ENCODE measurements at places on chromosomes 1 and 21. TPM values are rescaled to one million over a fixed set of nuclear protein-coding genes. Genes with fewer than 3 reads are reported as not detected.

GRCh38 chr1:55876276-55877060 lies 661.3 kb upstream of the USP24 start:
- DNase-seq = no peak

Gene LYST
- 7.8 TPM for total RNA-seq

Gene CALML6
- 0.20 TPM for total RNA-seq

Gene PFKL
- total RNA-seq = 175 TPM

DNA sequence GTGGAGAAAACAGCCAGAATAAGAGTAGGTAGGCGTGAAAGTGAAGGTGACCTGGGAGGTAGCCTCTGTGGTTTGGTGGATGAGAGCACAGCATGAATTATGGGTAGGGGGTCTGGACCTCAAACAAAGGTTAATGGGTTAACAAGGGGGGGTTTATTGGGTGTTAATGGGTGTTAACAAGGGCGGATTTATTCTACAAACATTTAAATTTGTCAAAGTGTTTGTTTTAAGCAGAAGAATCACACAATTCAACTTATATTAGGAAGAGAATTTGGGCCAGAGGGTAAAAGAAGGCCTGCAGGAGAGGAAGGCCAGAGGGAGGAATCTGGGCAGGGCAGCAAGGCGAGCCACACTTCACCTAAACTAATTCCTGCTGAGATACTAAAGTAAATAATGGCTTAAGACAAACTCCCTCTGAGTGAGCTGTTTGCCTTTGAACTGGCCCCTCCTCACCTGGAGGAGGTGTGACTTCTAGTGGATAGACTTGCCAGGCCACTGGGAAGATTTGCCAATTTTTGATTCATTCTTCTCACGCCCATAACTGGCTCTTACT lies 191.7 kb downstream of the GIPC2 start:
- DNase-seq = peak; percentile 79

DNA sequence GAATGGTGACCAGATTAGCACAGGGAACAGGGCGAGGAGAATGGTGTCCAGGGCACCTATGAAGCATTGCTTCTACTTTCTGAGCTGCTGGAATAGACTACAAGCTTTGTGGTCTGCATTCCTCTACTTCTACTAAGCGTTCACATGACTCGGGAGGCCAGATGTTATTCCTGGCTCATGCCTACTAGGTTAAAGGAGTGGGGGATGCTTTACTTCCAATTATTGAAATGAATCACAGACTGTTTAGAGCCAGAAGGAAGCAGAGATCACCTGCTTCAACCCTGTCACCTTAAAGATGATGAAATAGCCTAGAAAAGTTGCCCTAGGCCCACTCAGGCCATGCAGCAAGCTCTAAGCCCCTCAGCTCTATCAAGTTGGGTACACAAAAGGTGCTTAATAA lies 633.5 kb downstream of the KIF26B start:
- peak; percentile 86 for DNase-seq

- DNase-seq = no peak
Measured at GRCh38 chr1:226806988-226807387, 63.4 kb upstream of the PSEN2 start.

Gene CRYZ
- 55.8 TPM for total RNA-seq

Gene TMPRSS15
- total RNA-seq = 0.20 TPM

Gene XCL2
- total RNA-seq = not detected

Gene GPR37L1
- not detected for total RNA-seq

Gene ASTN1
- total RNA-seq = not detected

GRCh38 chr1:73907051-73907450 lies 290.9 kb downstream of the LRRIQ3 start:
- DNase-seq = no peak

Gene HES3
- not detected for total RNA-seq

DNA sequence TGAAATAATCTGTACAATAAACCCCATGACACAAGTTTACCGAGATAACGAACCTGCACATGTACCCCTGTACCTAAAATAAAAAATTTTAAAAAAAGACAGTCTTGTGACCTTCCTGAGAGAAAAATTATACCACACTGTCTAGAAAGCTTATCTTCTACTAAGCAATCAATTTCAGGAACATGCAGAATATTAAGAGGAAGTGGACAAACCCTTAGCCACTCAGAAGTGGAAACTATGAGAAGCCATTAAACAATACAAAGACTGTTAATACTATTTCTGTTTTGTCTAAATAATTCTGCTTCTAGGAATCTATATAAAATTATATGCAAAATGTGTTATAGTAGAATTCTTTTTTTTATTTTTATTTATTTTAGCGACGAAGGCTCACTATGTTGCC lies 93.9 kb downstream of the ADAMTS1 start:
- no peak for DNase-seq

- DNase-seq = no peak
Measured at GRCh38 chr1:59499943-59500569, 203.2 kb downstream of the FGGY start.

DNA sequence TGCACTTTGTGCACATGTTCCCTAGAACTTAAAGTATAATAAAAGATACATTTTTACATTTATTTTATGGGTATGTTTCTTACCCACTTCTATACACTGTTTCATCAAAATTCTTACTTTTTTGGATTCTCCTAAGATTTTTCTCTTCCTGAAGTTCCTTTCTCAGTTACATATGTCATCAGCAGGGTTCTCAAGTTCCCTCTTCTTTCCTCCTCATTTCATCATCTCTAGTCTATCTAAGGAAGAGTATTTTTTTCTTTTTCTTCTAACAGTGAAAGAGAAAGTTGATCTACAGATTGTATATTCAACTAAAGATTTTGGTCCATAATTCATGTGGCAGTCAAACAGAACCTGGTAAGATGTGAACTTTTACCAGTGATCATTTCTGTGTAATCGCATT lies 41.2 kb upstream of the CYYR1 start:
- DNase-seq = no peak

GRCh38 chr1:212470059-212470458 lies 37.3 kb downstream of the NENF start:
- DNase-seq = peak; percentile 99

DNA sequence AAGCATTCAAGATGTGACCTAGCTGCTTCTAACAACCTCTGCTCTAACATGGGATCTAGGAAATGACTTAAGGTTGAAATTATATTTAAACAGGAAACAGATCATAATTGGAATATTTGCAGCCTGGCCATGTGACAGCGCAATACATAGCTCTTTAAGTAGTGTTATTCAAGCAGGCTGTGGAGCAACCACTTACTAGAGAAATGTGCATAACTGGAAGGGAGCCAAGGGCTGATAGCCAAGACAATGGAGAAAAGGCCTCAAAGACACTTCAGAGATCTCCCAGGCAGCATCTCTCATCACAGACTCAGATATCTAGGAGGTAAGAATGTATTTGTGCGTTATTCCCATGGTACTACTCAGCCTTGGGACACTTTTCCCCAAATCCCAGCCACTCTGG lies 823.0 kb upstream of the PRMT6 start:
- DNase-seq = no peak

Gene OR6N1
- total RNA-seq = not detected

GRCh38 chr1:14439015-14439414 lies 159.5 kb upstream of the KAZN start:
- no peak for DNase-seq

DNA sequence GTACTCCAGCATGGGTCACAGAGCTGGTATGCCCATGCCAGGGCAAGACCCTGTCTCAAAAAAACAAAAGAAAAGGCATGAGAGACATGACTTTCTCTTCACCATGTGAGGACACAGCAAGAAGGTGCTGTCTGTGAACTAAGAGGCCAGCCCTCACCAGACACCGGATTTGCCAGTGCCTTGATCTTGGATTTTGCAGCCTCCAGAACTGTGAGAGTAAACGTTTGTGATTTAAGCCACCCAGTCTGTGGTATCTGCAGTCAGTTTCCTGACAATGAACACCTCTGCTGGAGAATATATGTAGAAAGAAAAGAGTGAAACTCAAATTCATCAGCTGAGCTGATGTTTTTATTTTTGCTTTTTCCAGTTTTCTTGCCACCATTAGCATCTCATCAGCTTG lies 166.3 kb upstream of the RAB4A start:
- no peak for DNase-seq

DNA sequence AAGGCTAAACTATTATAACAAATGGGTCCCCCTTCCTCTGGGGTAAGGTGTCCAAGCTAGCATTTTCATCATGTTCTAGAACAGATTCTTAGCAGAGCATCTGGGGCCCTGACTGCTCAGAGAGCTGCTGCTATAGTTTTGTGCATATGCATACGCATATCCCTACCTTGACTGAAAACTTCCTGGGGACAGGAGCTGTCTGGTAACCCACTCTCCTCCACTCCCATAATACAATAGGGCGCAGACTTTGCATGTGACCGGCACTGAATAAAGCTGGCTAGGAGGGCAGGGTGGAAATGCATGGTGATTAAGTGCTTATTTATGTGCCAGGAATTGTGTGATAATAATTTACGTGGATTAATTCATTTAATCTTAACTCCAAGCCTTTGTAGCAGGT lies 11.6 kb downstream of the TRAF5 start:
- DNase-seq = no peak

- DNase-seq = peak; percentile 53
Measured at GRCh38 chr1:41739061-41739955, 179.4 kb downstream of the HIVEP3 start.

- DNase-seq = no peak
Measured at GRCh38 chr1:206679738-206680211, 4.9 kb upstream of the MAPKAPK2 start.

- no peak for DNase-seq
Measured at GRCh38 chr1:28456078-28456477, 49.8 kb upstream of the RCC1 start.

Gene GLIS1
- not detected for total RNA-seq

Gene FCGR3B
- not detected for total RNA-seq

Gene TMEM81
- 5.1 TPM for total RNA-seq

DNA sequence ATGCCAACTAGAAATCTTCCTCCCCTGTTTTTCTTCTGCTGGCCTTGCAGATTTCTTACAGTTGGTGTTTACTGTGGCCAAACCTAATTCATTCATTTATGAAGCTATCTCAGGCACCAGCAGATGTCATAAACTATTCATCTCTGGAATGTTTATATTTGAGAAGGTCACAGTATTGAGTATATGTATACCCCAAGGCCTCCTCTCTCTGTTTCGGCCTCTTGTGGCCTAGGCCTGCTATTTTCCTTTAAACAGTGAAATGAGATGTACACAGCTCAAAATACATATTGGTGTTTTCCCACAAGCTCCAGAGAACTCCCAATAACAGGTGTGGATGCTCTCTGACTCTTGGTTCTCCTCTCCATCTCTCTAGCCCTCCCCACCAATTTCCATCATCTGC lies 520.7 kb upstream of the CAMK1G start:
- no peak for DNase-seq

- no peak for DNase-seq
Measured at GRCh38 chr1:182235604-182235951, 156.0 kb downstream of the GLUL start.

Gene KRTAP7-1
- not detected for total RNA-seq

Gene NUAK2
- total RNA-seq = 0.27 TPM

DNA sequence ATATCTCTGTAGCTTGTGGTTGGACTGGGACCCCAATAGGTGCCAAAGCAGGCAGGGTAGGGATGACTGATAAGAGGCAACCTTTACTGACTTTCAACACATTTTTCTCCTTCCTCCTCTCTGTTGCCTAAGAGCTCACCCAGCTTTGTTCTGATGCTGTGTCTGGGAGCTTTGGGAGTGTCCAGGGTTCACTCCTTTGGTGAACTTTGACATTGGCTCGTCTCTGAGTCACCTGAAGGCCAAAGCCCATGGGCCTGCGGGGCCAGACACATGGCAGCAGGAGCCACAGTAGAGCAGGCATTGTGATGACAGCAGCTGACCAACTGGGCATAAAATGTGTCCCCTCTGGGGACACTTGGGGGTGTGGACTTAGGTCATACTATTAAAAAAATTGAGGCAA lies 99.5 kb upstream of the ZNF644 start:
- no peak for DNase-seq
